Spinal cord (tissue), 10 donors: ENCODE measurements at places on chromosomes 3 and 15. TPM values are rescaled to one million over a fixed set of nuclear protein-coding genes. Genes with fewer than 3 reads are reported as not detected.

DNA sequence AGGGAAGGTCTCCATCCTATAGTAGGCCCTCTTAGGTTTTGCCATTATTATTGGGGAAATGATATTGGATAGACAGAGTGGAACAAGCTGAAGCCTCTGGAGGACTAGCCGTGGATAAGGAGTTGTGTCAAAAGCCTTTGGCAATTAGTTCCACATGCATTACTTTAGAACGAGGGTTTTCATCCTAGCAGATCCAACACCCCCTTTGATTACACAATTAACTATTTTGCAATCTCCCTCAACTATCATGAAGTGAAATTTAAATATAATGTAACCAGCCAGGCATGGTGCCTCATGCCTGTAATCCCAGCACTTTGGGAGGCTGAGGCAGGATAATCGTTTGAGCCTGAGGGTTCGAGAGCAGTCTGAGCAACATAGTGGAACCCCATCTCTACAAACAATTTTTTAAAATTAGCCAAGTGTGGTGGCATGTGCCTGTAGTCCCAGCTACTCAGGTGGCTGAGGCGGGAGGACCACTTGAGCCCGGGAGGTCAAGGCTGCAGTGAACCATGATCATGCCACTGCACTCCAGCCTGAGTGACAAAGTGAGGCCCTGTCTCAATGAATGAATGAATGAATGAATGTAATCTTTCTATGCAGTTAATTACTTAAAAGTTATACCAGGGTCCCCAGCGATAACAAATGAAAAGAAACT is 56.8 kb downstream of the PXYLP1 start:
- H3K4me3 ChIP-seq, result no peak overlapping the region
- no peak overlapping the region for H3K27ac ChIP-seq
- no peaks in the 10 kb centered on the region for H3K27me3 ChIP-seq
- H3K4me1 ChIP-seq, result peaks cover 14% of the 10 kb centered on the region
- no peak for DNase-seq

GRCh38 chr3:178513546-178514380 is 22.5 kb upstream of the KCNMB2 start:
- H3K36me3 ChIP-seq, result no peaks in the 10 kb centered on the region
- no peaks in the 10 kb centered on the region for H3K27me3 ChIP-seq
- H3K4me1 ChIP-seq, result no peaks in the 10 kb centered on the region
- no peak overlapping the region for H3K4me3 ChIP-seq

DNA sequence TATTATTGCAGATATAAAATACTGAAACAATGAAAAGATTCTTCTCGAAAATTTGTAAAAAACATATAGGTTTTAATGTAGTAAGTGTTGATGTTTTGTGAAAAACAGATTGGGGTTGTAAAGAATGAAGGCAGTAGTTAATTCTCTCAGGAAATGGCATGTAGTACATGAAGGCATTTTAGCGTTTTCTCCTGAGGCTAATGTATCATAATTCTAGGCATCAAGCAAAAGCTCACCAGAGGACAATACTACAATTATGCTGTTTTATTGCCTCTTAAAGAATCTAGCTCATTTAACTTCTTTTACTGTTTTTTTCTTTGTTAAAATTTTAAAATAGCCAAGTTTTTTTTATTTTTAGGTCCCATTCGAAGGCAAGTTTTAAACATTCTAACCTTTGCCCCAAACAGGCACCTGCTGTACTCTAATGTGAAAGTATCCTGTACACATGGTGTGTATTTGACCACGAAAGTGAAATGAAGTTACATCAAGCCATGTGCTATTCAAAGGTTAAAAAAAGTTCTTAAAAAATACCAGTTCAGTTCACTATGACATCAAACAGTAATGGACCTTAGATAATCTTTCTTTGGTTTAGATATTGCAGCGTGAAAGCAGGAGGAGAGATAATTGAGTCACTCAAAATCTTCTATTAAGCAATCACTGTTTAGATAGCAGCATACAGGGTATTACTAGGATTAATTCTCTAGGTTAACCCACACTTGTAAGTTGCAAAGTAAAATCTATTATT is 163.6 kb downstream of the ECT2 start:
- no peak for DNase-seq
- no peaks in the 10 kb centered on the region for H3K4me1 ChIP-seq
- no peak overlapping the region for H3K27ac ChIP-seq
- H3K4me3 ChIP-seq, result no peak overlapping the region
- H3K27me3 ChIP-seq, result no peaks in the 10 kb centered on the region
- no peaks in the 10 kb centered on the region for H3K36me3 ChIP-seq

DNA sequence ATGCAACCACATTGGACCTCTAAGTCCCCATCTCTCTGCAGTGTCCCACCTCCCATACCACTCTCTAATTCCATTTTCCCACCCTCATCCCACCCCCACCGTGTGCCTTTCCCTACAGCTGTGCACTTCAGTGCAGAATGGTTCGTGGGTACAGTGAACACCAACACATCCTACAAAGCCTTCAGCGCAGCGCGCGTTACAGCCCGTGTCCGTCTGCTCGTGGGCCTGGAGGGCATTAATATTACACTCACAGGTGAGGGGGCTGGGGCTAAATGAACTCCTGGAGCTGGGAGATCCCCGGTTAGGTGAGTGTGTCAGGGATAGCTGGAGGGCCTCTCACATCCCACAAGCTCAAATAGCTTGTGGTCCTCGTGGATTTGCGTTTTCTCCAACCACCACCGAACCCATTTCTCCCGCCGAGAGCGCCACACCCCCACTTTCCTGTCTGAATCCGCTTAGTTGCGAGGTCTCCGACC is 1.9 kb downstream of the DUOXA2 start:
- H3K27me3 ChIP-seq, result peaks cover 64% of the 10 kb centered on the region
- no peak overlapping the region for H3K4me3 ChIP-seq

DNA sequence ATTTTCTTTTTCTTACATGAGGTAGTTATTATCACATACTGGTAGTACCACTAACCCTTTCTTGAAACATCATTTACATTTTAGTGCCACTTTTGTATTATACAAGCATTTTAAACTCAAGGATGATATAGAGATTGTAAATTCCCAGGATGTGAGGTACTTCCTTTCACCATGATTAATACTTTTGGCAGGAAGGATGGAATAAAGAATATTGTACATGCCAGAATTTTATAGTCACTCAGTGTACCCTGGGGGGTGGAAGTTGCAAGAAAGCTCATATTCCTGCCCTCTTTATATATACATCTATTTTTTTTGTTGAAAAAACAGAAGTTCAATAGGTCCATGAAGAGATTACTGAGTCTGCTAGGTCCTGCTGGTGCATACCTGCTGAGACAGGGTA is 141.0 kb upstream of the PLSCR5 start:
- no peak overlapping the region for H3K27ac ChIP-seq
- no peaks in the 10 kb centered on the region for H3K27me3 ChIP-seq
- no peak for DNase-seq
- H3K4me1 ChIP-seq, result no peaks in the 10 kb centered on the region

DNA sequence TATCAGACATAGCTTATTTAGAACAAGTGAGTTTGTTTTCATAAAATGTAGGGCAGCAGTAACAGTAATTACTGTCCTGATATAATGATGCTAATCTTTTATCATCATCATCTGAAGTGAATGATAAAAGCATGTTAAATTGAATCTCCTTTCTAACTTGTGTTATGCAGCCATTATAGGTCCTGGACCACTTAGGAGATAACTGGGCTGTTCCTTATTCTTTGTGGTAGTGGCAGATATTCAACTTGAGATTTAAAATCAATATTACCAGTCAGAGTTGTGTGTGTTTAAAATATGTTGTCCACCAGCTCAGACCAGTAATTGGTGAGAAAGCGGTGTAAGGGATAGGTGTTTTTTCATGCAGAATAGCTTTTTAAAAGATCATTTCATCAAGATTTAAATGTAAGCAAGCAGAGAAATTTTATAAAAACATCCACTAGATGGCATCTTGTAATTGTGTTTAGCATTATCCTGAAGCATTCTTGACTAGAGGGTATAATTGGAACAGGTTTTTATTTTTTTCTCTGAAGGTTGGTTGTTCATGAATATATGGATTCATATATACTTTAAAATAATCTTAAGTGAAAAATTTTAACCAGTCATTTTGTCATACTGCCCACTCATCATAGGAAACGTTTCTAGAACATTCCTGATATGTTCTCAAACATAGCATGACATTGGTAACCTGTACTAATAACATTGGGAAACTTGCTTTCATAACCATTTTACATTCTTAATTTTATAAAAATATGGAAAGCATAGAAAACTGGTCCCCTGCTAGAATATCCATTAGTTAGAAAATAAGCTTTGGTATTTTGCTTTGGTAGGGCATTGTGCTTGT is 153.9 kb downstream of the BBX start:
- peaks cover 3% of the 10 kb centered on the region for H3K4me1 ChIP-seq
- peak; percentile 38 for DNase-seq
- no peak overlapping the region for H3K27ac ChIP-seq
- H3K4me3 ChIP-seq, result no peak overlapping the region
- peaks cover 4% of the 10 kb centered on the region for H3K27me3 ChIP-seq

DNA sequence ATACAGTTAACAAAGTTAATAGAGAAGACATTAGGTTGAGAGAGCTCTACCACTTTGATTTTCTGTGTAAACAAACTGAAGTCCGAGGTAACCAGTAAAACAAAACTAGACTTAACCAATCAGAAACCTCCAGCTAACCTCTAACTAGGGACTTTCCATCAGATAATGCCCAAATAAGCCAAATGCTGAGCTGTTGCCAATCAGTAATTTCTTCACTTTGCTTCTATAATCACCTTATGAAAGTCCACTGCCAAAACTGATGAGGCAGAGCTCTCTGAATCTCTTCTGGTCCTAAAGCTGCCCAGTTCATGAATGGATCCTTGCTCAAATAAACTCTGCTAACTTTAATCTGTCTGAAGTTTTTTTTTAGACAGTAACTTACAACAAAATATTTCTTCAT is 448.0 kb upstream of the NECTIN3 start:
- no peak overlapping the region for H3K4me3 ChIP-seq
- H3K4me1 ChIP-seq, result no peaks in the 10 kb centered on the region
- no peak overlapping the region for H3K27ac ChIP-seq
- DNase-seq, result no peak
- no peaks in the 10 kb centered on the region for H3K36me3 ChIP-seq

DNA sequence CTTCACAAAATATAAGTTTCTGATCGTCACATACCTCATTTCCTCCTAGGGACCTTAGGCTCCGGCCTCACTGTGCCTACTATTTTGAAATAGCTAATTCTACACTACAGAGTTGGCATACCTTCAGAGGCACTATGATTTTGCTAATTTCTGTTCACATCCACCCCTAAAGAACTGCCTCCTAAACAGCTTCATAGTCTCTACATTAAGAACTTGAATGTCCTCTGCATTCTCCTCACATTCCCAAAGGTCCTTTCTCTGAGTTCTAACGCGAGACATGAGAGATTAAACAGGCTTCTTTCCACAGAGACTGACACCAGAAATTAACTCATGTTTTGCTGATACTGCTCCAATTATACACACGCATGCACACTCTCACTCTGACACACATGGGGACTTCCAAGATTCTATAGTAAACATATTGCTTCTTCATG is 75.5 kb downstream of the DLG1 start:
- no peaks in the 10 kb centered on the region for H3K27me3 ChIP-seq
- H3K27ac ChIP-seq, result no peak overlapping the region
- H3K36me3 ChIP-seq, result no peaks in the 10 kb centered on the region
- no peak overlapping the region for H3K4me3 ChIP-seq
- peaks cover 3% of the 10 kb centered on the region for H3K4me1 ChIP-seq

DNA sequence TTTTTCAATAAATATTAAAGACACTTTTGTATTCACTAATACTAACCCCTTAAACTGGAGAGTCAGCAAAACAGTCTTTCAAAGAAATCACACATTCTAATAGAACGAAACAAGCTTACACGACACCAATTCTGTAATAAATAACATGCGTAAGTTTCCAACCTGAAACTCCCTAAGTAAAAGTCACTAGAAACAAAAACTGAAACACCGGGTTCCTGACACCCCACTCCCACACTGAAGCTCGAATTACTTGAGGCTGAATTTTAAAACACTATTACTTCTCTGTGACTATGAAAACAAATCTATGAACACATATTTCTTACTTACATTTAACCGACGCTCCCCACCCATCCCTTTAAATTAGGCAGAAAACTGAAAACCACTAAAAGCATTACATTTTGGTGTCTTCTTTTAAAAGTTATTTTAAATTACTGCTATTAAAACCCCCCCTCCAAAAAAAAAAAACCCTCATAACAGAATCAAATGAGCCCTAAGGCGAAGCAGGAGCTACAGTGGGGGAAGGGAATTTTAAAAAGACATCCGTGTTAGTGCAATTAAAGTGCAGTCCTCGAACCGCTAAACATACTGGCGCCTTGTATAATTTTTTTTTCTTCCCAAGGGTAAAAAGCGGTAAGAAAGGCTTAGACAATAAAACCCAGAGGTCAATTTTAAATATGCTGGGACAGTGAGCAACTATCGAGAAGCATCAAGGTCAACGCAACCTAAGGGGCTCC is 878 bp downstream of the SPPL2A start:
- peaks cover 9% of the 10 kb centered on the region for H3K4me1 ChIP-seq
- H3K4me3 ChIP-seq, result peak overlapping the region; percentile 79
- H3K36me3 ChIP-seq, result peaks cover 6% of the 10 kb centered on the region
- DNase-seq, result no peak

GRCh38 chr15:96309143-96309660 is 21.3 kb upstream of the NR2F2 start:
- H3K27ac ChIP-seq, result no peak overlapping the region
- H3K4me1 ChIP-seq, result no peaks in the 10 kb centered on the region
- no peak for DNase-seq
- no peak overlapping the region for H3K4me3 ChIP-seq
- H3K36me3 ChIP-seq, result no peaks in the 10 kb centered on the region

DNA sequence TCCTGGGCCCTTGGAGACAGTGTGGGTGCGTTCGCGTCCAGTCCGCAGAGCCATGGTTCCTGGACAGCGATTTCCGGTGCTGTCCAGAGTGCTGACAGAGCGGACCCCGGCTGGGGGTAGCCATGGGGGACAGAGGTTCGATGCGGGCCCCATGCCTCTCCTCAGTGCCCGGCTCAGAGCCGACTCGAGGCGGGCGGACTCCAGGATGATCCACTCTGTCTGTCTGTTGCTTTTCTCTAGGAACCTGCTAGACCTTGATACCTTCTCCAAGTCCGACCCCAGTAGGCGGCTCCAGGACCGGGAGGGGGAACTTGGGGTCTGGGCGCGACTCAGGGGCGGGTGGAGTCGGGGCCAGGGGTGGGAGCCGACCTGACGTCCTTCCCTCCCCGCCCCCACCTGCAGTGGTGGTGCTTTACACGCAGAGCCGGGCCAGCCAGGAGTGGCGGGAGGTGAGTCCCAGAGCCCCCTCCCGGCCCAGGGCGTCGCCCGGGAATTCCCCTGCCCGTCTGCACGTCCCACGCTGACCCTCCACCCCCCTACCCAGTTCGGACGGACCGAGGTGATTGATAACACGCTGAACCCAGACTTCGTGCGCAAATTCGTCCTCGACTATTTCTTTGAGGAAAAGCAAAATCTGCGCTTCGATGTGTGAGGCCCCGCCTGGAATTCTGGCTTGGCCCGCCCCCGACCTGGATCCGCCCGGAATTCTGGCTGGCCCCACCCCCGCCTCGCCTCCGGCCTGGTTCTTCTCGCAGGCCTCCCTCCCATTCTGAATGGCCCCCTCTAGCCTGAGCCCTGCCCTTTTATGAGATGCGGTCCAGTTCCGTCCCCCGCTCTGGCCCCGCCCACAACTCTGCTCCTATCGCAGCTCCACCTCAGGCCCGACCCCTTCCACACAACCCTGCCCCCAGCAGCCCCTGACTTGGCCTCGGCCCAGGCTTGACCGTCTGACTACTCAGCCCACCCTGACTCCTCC is 1.0 kb downstream of the CPNE9 start:
- peaks cover 14% of the 10 kb centered on the region for H3K4me1 ChIP-seq
- no peak overlapping the region for H3K27ac ChIP-seq
- H3K4me3 ChIP-seq, result peak overlapping the region; percentile 27

ACKR4 gene
- total RNA-seq, result 1.1 TPM

SLC12A6 gene
- 38.7 TPM for total RNA-seq

HGD gene
- total RNA-seq, result not detected

C3orf62 gene
- 4.5 TPM for total RNA-seq

EHD4 gene
- 12.3 TPM for total RNA-seq

IL17RC gene
- 34.2 TPM for total RNA-seq

SAMMSON gene
- 0.17 TPM for total RNA-seq
